ENCODE measurements at places on chromosomes 11 and 22. TPM values are rescaled to one million over a fixed set of nuclear protein-coding genes. Genes with fewer than 3 reads are reported as not detected.

CSNK2A3 gene
- 3.1 TPM for total RNA-seq

SPON1 gene
- total RNA-seq: 0.05 TPM

OR52I2 gene
- total RNA-seq: not detected

MCAT gene
- total RNA-seq: 15.3 TPM

MUC2 gene
- total RNA-seq: not detected

APLNR gene
- not detected for total RNA-seq

OOSP4A gene
- not detected for total RNA-seq

SLC43A1 gene
- 6.9 TPM for total RNA-seq

LDLRAD3 gene
- total RNA-seq: 12.1 TPM

SMTNL1 gene
- not detected for total RNA-seq

SPI1 gene
- not detected for total RNA-seq

SCUBE1 gene
- total RNA-seq: 11.5 TPM

RFPL1 gene
- not detected for total RNA-seq

TECTA gene
- 0.32 TPM for total RNA-seq

POLR3H gene
- total RNA-seq: 21.5 TPM

MUC5B gene
- total RNA-seq: not detected

SHISAL1 gene
- 0.07 TPM for total RNA-seq

LDHAL6A gene
- not detected for total RNA-seq

DCPS gene
- total RNA-seq: 20.0 TPM

SLN gene
- total RNA-seq: not detected

PLAAT5 gene
- total RNA-seq: not detected

MUC5AC gene
- total RNA-seq: not detected

HPS4 gene
- 20.5 TPM for total RNA-seq

PARVG gene
- not detected for total RNA-seq

SLC22A6 gene
- not detected for total RNA-seq

SF3B2 gene
- total RNA-seq: 233 TPM
